Right ventricle myocardium inferior (tissue), 1 donor: ENCODE measurements at places on chromosomes 2 and 18. TPM values are rescaled to one million over a fixed set of nuclear protein-coding genes. Genes with fewer than 3 reads are reported as not detected.

CYP1B1 gene
- total RNA-seq, result 19.6 TPM

ATAD2B gene
- 6.9 TPM for total RNA-seq

PLGLB2 gene
- 2.0 TPM for total RNA-seq

TUBA4B gene
- total RNA-seq, result not detected

PFN4 gene
- total RNA-seq, result 0.32 TPM

DLX2 gene
- not detected for total RNA-seq

RAB6C gene
- total RNA-seq, result 0.16 TPM

ABCG5 gene
- total RNA-seq, result not detected

POTEC gene
- total RNA-seq, result not detected

IL36RN gene
- total RNA-seq, result not detected

ACVR1C gene
- total RNA-seq, result 0.81 TPM

SERPINB4 gene
- not detected for total RNA-seq

HK2 gene
- 5.4 TPM for total RNA-seq

SPP2 gene
- not detected for total RNA-seq

DLGAP1 gene
- not detected for total RNA-seq

LHCGR gene
- 0.11 TPM for total RNA-seq

REG3A gene
- not detected for total RNA-seq

CPLX4 gene
- total RNA-seq, result not detected

ADRA2B gene
- 6.9 TPM for total RNA-seq

HOXD4 gene
- not detected for total RNA-seq

COL4A4 gene
- 13.6 TPM for total RNA-seq

FER1L5 gene
- total RNA-seq, result not detected

NYAP2 gene
- not detected for total RNA-seq

MALT1 gene
- total RNA-seq, result 11.8 TPM

CCDC85A gene
- total RNA-seq, result 5.3 TPM

APLF gene
- total RNA-seq, result 3.8 TPM

COLEC11 gene
- 1.9 TPM for total RNA-seq

SAG gene
- not detected for total RNA-seq

UBE2F gene
- total RNA-seq, result 73.3 TPM

RANBP2 gene
- 48.7 TPM for total RNA-seq

HJURP gene
- total RNA-seq, result 0.41 TPM

RAD51AP2 gene
- total RNA-seq, result 0.11 TPM

SIGLEC15 gene
- not detected for total RNA-seq

PLCD4 gene
- 0.43 TPM for total RNA-seq

CPO gene
- 0.73 TPM for total RNA-seq

PLEK gene
- 7.2 TPM for total RNA-seq

LIMS4 gene
- 3.7 TPM for total RNA-seq

FECH gene
- total RNA-seq, result 35.2 TPM

GATA6 gene
- total RNA-seq, result 56.3 TPM

LOXHD1 gene
- total RNA-seq, result 0.35 TPM

IGFBP2 gene
- 60.1 TPM for total RNA-seq

MC2R gene
- not detected for total RNA-seq

SH3RF3 gene
- total RNA-seq, result 8.0 TPM

ATP8B1 gene
- 5.0 TPM for total RNA-seq

LRATD1 gene
- 2.5 TPM for total RNA-seq

ZNF892 gene
- total RNA-seq, result 2.5 TPM

ALLC gene
- not detected for total RNA-seq

SLC4A1AP gene
- total RNA-seq, result 20.6 TPM

KRTCAP3 gene
- total RNA-seq, result 0.60 TPM

C2orf81 gene
- total RNA-seq, result 1.1 TPM

BMP10 gene
- total RNA-seq, result 0.35 TPM

GAREM2 gene
- total RNA-seq, result 1.4 TPM

CDKL4 gene
- total RNA-seq, result 0.22 TPM

NTSR2 gene
- total RNA-seq, result not detected

ANKAR gene
- 6.0 TPM for total RNA-seq

ZNF142 gene
- 18.6 TPM for total RNA-seq

ARHGAP25 gene
- total RNA-seq, result 9.4 TPM
